ENCODE measurements at places on chromosomes 7 and 10.

DNA sequence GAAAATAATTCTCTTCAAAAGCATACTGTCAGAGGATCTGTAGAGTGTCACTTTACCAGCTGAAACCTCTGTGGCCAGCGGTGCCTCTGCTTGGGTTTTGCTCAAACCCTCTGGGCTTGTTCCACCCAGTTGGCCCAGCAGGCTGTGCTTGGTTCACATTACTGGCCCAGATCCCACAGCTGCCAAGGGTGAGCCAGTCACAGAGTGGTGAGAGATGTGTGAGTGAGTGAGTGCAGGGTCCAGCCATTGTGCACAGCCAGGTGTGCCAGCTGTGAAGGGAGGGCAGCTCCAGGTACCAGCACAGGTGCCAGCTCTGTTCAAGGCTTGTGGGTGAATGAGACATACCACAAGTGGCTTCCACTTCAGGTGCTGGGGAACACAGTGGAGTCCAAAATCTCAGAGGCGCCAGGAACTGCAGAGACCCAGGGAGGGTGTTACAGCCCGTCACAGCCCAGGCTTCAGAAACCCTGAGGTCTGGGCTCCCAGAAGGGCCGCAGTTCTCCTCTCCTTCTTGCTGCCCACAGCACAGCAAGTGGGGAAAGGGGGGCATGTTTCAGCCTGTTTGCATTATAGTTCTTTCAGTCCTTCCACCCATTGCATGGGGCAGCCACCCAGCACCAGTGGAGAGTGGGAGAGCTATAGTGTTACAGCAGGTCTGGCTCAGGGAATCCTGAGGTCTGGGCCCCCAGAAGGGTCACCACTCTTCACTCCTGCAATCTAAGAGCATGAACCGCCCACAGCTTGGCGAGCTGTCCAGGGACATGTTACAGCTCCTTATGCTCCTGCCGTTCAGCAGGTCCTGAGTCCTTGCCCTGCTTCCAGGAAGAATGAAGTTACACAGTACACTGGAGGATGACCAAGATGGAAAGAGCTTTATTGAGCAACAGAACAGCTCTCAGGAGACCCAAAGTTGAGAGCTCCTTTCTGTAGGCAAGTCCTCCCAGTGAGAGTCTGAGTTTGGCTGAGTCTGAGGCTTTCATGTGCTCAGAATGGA is 931.7 kb upstream of the SORCS1 start:
- no peaks in the 10 kb centered on the region for H3K27me3 ChIP-seq
- no peak overlapping the region for H3K4me3 ChIP-seq
- DNase-seq: no peak
- H3K36me3 ChIP-seq: no peaks in the 10 kb centered on the region
- no peaks in the 10 kb centered on the region for H3K4me1 ChIP-seq

GRCh38 chr7:44285561-44285960 is 39.8 kb downstream of the CAMK2B start:
- no peaks in the 10 kb centered on the region for H3K27me3 ChIP-seq
- H3K36me3 ChIP-seq: no peaks in the 10 kb centered on the region
- no peak overlapping the region for H3K4me3 ChIP-seq
- no peaks in the 10 kb centered on the region for H3K4me1 ChIP-seq
- DNase-seq: peak; percentile 18

GRCh38 chr10:61136139-61136538 is 192.2 kb upstream of the RHOBTB1 start:
- no peak overlapping the region for H3K4me3 ChIP-seq
- H3K27ac ChIP-seq: no peak overlapping the region
- DNase-seq: peak; percentile 73
- H3K27me3 ChIP-seq: no peaks in the 10 kb centered on the region
- peaks cover 5% of the 10 kb centered on the region for H3K4me1 ChIP-seq

GRCh38 chr7:107180378-107180777 is 11.6 kb downstream of the HBP1 start:
- no peaks in the 10 kb centered on the region for H3K27me3 ChIP-seq
- no peaks in the 10 kb centered on the region for H3K4me1 ChIP-seq
- no peak overlapping the region for H3K27ac ChIP-seq
- peaks cover 47% of the 10 kb centered on the region for H3K36me3 ChIP-seq
- no peak for DNase-seq
- H3K4me3 ChIP-seq: no peak overlapping the region

DNA sequence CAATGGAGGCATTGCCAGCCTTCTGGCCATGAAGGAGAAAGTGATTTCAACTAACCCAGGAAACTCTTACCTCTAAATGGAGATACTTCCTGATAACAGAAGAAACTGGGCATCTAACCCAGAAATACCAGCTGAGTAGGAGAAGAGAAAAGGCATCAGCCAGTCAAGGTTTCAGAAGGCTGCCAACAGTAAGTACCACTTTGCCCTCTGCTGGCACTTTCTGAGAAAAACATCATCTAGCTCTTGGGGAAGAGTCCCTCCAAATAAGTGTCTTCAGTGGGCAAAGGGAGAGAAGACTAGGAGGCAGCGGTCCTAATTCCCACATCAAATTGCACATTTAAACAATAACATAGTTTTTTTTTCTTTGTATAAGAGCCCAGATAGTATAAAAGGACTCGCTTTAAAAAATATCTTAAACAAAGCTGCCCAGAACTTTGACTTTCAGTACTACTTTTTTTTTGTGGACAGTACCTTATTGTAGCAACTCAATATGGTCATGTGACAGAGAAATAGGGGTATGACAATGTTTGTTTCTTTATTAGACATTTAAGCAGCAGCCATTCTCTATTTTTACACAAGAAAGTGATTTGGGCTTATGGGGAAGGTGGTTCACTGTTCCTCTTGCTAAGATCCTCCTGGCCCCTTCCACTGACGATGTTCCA is 157.3 kb downstream of the CTTNBP2 start:
- H3K4me1 ChIP-seq: peaks cover 7% of the 10 kb centered on the region
- H3K27me3 ChIP-seq: no peaks in the 10 kb centered on the region
- no peak overlapping the region for H3K4me3 ChIP-seq
- H3K27ac ChIP-seq: no peak overlapping the region
- peak; percentile 75 for DNase-seq

DNA sequence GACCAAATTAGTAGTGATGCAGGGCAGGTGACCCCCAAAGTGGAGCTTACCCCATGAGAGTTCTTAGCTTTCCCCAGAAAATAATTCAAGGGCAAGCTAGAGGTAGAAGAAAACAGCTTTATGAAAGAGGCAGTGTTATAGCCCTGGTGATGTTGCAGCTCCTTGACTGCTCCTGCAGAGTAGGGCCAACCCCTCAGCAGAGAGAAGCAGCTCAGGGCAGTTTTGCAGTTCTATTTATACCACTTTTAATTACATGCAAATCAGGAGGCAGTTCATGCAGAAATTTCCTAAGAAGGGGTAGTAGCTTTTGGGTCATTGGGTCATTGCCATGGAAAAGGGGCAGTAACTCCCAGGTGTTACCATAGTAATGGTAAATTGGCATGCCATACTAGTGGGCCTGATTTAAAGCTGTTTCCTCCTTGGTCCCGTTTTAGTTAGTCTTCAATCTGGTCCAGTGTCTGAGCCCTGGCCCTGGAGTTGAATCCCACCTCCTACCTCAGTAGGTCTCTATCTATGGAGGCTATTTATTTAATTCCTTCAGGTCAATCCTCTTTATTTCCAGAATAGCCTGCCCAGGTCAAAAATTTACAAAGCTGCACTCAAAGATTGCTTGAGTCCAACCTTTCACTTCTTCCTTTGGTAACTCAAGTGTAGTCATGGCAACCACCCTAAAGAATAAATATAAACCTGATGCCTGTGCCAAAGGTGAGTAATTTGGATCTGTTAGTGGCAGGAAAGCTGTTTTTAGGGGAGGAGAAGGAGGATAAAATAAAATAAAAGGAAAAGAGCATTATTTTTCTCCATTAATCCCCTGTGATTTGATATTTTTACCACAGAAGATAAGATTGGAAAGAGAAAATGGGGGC is 29.5 kb downstream of the PLXDC2 start:
- H3K36me3 ChIP-seq: no peaks in the 10 kb centered on the region

DNA sequence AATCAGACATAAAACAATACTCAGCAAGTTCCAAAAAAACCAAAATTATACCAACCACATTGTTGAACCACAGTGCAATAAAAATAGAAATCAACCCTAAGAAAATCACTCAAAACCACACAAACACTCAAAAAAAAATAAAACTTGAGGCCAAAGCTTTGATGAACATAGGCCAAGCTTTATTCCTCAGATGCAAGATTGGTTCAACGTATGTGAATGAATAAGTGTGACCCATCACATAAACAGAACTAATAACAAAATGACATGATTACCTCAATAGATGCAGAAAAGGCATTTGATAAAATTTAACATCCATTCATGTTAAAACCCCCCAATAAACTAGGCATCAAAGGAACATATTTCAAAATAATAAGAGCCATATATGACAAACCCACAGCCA is 506.1 kb upstream of the FZD8 start:
- H3K27me3 ChIP-seq: no peaks in the 10 kb centered on the region
- H3K27ac ChIP-seq: no peak overlapping the region

GRCh38 chr10:79072041-79072441 is 3.3 kb downstream of the ZMIZ1 start:
- no peak for DNase-seq
- no peaks in the 10 kb centered on the region for H3K36me3 ChIP-seq
- H3K27me3 ChIP-seq: no peaks in the 10 kb centered on the region

DNA sequence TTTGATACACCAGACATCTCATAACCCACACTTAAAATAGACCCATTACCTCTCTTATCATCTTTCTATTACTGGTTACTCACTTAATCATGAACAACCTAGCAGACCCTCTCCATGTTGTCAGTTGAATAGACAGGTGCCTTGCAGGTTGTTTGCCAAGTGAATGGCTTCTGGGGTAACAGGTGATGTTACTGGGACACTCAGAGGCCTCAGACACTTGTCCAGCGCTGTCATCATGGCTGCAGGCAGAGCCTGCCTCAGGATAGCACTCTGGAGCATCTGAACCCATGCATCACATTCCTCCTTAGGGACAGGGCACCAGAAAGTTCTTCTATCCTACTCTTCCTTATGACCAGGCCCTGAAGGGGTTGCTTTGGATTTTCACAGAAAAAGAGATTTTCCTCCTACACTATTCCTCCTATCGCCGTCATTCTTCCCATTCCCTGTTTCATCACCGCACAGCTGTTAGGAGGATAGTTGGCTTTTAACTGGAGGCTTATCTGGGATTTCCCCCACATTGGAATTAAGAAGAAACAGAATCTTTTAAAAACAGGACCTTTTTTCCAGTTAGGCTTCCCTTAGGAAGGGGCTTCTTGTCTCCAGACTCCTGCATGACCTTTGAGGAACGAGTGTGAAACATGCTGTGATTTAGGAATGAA is 182.1 kb downstream of the VTI1A start:
- no peak for DNase-seq
- no peaks in the 10 kb centered on the region for H3K4me1 ChIP-seq
- no peaks in the 10 kb centered on the region for H3K36me3 ChIP-seq
- H3K4me3 ChIP-seq: no peak overlapping the region

GRCh38 chr10:3926675-3927525 is 141.9 kb upstream of the KLF6 start:
- no peaks in the 10 kb centered on the region for H3K36me3 ChIP-seq
- H3K4me1 ChIP-seq: no peaks in the 10 kb centered on the region
- no peak overlapping the region for H3K27ac ChIP-seq
- H3K4me3 ChIP-seq: no peak overlapping the region
- no peak for DNase-seq

- peaks cover 2% of the 10 kb centered on the region for H3K4me1 ChIP-seq
- no peaks in the 10 kb centered on the region for H3K36me3 ChIP-seq
- no peak overlapping the region for H3K27ac ChIP-seq
- no peak overlapping the region for H3K4me3 ChIP-seq
- DNase-seq: peak; percentile 93
These were observed 527.0 kb downstream of the NEBL start for GRCh38 chr10:20369863-20370736.

DNA sequence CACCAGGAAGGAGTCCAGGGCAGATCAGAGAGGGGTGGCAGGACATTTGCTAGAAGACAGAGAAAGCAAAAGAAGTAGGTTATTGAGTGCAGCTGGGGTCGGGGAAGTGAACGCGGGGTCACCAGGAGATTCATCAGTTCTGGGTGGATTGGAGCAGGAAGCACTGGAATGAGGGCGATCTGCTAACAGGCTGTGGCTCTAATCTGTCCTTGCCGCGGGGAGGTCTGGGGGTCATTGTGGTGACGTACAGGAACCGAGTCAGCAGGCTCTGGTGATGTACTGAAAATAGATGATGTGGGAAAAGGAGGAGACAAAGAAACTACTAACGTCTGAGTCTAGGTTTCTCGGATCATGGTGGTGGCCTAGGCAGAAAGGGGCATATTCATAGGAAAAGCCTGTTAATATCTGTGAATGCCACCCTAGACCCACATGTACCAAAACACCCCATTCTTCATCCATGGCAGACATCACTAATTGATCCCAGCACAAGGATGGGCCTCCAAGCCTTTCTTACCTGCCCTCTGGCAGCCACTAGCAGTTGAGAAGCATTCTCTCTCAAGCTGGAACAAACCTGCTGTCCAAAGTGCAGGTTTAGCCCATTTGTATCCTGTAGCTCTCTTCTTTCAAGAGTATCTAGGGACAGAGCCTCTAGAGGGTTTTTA is 134.5 kb downstream of the C10orf105 start:
- no peak overlapping the region for H3K4me3 ChIP-seq
- no peak overlapping the region for H3K27ac ChIP-seq
- no peaks in the 10 kb centered on the region for H3K27me3 ChIP-seq
- no peaks in the 10 kb centered on the region for H3K4me1 ChIP-seq

- DNase-seq: no peak
- H3K4me1 ChIP-seq: peaks cover 8% of the 10 kb centered on the region
- no peak overlapping the region for H3K4me3 ChIP-seq
These were observed 81.2 kb upstream of the PPIF start for GRCh38 chr10:79266084-79266483.

DNA sequence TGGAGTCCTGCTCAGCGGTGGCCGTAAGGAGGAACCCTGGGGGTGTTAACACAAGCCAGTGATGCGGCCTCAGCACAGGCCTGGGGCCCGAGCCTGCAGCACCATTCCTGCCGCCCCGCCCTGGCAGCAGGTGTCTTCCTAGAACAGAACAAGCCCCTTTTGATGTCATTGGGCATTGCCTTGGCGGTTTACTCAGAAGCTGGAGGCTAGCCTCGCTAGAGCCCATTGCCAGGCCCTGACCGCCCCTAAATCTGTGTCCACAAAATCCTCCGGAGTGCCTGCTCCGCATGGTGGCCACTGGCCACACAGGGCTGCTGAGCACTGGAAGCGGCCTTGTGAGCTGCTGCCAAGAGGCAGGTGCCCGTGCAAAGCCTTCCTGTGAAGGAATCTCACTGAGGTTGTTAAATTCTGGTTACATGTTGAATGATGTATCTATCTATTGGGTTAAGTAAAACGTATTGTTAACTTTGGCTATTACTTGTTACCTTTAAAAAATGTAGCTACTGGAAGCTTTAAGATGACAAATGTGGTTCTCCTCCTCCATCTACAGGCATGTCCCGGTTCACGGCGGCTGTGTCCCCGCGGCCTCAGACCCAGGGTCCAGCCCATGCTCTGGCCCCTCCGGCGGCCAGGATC is 1.2 kb upstream of the INPP5A start:
- H3K27me3 ChIP-seq: no peaks in the 10 kb centered on the region
- H3K27ac ChIP-seq: peak overlapping the region; percentile 49
- peaks cover 2% of the 10 kb centered on the region for H3K4me1 ChIP-seq
- DNase-seq: peak; percentile 54
- H3K4me3 ChIP-seq: peak overlapping the region; percentile 80

Measured in endodermal cell (in vitro differentiated cells).